SW 1271 (cell line): ENCODE measurements at places on chromosomes 5 and 9.
A peak's percentile ranks its signal among the peaks of the same experiment; 100 is the strongest.

- DNase-seq, result no peak
Measured at GRCh38 chr9:136081113-136081825, 13.8 kb downstream of the NACC2 start.

- no peak for DNase-seq
Measured at GRCh38 chr9:122124528-122124927, 31.4 kb upstream of the TTLL11 start.

DNA sequence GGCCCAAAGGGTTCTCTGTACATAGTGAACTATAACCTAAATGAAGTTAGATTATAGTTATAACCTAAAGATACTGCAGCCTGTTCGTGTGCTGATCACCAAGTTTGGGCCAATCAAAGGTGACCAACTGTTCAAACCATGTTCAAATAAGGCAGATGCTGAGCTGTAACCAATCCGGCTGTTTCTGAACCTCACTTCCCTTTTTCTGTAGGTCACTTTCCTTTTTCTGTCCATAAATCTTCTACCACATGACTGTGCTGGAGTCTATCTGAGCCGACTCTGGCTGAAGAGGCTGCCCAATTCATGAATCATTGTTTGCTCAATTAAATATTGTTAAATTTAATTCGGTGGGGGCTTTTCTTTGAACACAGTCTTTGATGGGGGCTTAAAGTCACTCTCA is 1920.2 kb downstream of the MAT2B start:
- no peak for DNase-seq

DNA sequence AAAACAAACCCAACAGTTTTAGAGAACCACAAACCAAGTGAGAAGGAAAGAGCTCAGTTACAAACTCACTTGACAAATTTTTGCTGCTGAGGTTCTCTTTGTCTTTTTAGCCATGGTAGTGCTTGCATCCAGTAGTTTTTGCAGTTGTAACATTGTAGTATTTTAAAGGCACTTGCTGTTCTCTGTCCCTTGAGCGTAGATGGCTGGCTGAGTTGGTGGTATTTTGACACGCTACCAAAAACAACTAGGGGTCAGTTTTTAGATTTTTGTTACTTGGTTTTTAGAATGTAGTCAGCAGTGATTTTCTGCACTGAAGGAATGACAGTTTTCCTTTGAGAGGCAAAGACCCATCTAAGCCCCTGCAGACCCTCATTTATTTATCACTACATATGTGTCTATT is 58.0 kb downstream of the TLE4 start:
- no peak for DNase-seq

DNA sequence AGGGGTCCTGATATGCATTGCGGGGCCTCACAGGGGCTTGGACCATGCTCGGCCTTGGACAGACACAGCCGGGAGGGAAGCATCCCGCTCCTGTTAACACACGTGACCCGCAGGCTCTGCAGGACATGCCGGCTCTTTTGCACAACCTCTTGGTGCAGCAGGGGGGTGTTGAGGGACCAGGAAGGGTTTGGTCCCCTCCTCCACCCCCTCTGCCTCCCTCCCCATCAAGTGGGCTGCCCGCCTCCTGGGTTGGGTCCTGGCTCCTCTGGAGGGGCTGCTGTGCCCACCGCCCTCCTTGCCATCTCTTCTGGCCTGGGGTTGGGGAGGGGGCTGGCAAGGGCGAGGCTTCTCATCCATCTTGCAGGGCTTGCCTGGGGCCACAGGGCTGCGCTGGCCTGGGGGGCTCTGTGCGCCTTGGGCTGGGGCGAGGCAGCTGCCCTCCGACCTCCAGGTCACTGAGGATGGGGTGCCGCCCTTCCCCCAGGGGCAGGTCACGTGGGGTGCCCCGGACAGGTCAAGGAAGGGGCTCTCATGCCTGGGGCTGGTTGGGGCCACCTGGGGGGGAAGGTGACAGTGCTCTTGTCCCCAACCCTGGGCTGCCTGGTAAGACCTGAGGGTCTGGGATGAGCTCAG is 16.8 kb upstream of the SLC9A3 start:
- no peak for DNase-seq

DNA sequence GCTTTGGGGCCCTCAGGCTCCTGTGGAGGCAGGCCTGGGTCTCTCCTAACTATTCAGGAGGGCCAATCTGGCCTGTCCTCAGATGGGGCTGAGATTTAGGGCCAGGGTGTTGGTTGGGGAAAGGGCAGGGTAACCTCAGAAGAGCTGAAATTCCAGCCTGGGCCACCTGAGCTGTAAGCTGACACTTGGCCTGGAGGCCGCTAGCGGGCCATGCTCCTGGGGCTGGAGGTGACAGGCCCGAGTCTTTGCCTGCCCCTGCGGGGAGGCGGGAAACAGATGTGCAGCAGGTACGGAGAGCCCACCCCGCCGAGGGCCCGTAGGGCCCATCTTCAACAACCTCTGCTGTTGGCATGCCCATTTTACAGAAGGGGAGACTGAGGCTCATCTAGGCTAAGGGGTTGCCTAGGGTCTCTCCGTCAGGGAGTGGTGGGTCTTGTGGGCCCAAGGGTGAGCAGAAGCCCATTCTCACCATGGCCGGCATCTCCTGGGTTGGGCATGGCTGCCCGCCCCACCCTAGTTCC is 69.5 kb downstream of the RXRA start:
- DNase-seq, result no peak

- no peak for DNase-seq
Measured at GRCh38 chr5:88426441-88426840, 157.8 kb upstream of the TMEM161B start.

GRCh38 chr9:123643518-123643917 is 286.4 kb downstream of the DENND1A start:
- no peak for DNase-seq

GRCh38 chr5:134127376-134127861 is 12.9 kb downstream of the TCF7 start:
- no peak for DNase-seq

DNA sequence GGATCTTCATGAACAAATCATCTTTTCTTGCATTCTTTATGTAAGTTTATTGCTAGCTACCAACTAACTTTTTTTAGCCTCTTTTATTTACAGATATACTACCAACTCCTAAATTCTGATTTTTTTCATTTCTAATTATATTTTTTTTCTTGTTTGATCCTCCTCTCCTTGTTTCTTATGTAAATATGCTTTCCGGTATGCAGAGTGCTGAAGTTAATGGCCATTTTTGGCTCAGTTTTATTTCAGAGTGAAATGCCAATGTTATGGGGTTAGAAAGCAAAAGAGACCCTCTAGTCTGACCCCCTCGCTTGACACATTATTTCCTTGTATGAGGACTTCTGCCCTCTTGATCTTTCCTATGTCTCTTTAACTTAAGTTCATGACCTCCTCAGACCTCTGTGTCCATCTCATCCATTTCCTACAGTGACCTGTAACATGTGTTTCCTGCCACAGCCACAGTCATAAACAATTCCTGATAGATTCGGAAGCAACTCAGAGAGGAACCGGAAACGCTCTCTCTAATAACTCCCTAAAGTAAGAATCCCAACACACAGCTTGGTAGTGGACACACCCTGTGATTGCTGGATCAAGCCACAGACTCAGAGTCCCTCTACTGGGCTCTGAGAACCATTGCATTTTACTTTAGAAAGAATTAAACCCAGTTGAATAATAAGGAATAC is 42.9 kb upstream of the AFAP1L1 start:
- peak; percentile 51 for DNase-seq

- no peak for DNase-seq
Measured at GRCh38 chr9:72476100-72476499, 45.3 kb upstream of the TMC1 start.

- no peak for DNase-seq
Measured at GRCh38 chr5:67748165-67748690, 467.3 kb upstream of the PIK3R1 start.

GRCh38 chr5:5217371-5217770 is 77.2 kb downstream of the ADAMTS16 start:
- no peak for DNase-seq

- no peak for DNase-seq
Measured at GRCh38 chr5:157072508-157072907, 13.6 kb upstream of the HAVCR1 start.

DNA sequence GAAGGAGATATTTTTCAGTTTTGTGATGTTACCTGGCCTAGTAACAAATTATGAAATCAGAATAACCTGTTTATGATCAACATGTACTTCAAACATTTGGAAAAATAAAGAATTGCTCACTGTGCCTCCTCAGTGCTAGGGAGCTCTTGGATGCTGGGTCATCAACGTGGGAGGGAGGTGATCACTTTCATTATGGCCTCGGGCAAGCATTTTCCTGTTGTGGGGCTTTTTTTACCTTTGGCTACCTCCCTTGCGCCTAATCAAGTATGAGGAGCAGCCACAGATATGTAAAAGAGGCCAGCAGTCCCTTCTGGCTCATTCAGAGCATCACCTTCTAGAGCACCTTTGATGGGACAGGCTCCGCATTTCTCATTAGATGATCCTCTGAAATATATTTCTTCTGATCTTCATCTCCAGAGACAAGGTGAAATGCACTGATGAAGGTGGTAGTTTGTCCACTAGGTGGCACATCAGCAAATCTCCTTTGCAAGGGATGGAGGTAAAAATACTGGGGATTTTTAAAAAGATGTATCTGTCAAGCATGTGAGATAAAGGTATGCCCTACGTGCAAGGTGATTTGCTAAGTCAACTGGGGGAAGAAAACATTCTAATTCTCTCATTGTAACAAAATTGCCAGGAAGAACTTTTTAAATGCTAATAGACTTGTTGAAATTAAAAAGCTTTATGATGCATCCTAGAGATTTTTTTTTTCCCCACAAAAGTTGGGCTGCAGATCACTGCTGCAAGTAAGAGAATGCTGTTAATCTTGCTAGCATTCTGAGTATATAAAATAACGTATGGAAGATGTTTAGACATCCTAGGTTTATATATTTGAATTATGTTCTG is 218.2 kb downstream of the MAST4 start:
- DNase-seq, result peak; percentile 58

DNA sequence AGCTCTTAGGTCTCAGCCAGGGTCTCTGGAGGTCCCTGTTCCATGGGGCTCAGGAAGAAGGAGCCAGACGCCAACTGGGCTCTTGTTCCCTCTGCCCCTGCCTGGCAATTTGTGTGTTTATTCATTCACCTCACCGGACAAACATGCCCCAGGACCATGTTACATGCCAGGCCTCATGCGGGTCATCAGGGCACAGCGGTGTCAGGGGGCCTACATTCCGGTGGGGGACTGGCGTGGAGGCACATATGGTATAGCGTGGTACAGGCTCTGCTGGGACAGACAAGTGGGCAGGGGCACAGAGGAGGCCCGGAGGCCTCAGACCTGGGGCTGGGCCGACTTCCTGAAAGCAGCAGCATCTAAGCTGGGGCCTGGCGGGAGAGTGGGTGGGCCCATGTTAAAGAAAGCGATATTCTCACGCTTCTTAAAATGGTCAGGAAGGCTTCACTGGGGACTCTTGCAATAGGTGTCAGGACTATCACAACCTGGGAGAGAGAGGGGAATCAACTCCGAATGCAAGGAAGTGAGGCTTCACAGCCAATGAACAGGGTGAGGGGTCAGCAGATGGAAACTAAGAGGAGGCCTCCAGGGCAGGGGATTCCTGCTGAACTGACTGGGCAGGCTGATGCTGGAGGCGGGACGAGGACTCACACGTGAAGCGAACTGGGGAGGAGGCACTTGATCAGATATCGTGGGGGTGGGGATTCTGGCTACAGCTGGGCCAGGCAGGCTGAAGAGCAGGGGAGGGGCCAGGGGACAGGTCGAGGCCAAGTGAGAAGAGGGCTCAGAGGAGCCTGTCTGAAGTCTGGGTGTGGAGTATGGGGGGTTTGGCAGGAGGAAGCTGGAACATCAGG is 41.9 kb downstream of the NCS1 start:
- no peak for DNase-seq

GRCh38 chr9:100083448-100084127 is 15.2 kb downstream of the ERP44 start:
- DNase-seq, result no peak

DNA sequence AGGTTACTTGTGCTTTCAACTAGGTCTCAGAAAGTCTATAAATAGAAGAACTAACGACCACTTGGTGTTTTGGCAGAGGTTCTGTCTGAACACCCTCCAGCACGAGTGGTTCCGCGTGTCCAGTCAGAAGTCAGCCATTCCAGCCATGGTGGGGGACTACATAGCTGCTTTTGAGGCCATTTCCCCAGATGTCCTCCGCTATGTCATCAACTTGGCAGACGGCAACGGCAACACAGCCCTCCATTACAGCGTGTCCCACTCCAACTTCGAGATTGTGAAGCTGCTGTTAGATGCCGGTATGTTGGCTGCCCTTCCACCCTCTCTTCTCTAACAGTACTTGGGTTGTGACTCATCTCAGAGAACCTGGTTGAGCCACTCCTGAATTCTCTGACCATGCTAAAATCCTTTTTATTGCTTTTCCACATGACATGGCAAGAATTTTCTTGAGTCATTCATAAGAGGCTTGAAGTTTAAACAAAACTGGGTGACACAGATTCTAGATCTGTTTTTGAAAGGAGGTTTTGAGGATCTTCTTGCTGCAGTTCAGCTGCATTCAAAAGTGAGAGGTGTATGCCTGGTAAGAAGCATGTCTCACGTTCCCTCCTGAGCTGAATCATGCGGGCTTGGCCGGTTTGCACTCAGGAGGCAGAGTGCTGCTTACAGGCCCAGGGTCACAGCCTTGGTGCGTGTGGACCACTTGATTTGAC is 103.1 kb upstream of the DMRT1 start:
- no peak for DNase-seq

GRCh38 chr5:59256331-59256730 is 637.2 kb downstream of the PDE4D start:
- no peak for DNase-seq

- no peak for DNase-seq
Measured at GRCh38 chr9:106324591-106325280, 538.2 kb upstream of the ZNF462 start.

DNA sequence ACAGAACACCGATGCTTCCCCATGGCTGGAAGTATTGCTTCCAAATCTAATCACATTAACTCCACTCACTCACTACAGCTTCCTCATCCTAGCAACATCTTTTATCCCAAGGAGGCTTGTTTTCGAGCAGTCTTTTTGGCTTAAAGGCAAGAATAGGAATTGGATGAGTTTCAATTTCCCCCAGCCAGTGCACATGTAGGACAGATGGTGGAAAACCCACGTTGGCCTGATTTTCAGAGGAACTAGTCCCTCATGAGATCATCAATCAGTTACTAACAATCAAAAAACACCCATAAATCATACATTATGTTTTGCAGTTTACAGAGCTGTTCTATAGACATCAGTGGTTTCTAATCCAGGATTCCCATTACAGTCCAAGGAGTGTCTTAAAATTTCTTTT is 48.5 kb upstream of the AGXT2 start:
- no peak for DNase-seq

DNA sequence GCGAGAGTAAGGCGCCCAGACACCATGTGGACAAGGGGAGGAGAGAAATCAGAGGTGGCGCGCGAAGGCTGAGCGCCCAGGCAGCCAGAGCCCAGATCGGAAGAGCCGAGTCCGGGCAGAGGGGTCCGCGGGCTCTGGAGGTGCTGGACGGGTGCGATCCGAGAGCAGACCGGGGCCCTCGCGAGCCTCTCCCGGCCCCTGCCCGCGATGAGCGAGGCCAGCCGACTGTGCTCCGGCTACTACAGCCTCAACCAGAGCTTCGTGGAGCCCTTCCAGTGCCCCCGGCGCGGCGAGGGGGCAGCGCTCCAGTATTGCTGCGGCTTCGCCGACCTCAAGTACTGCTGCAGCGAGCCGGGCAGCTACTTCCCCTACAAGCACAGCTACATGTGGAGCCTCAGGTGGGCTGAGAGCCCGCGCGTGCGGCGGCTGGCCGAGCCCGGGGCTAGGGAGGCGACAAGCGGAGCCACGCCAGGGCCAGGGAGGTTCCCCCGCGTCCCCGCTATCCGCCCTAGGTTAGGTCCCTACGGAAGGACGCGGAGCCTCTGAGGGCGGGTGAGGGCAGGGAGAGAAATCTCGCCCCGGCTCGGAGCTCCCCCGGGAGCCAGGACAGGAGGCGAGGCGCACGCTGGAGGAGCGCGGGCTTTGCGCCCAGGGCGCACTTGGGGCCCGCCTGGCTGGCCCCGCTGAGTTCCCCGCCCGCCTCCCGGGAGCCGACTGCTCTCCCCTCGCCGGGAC is at the start of gene SHISAL2B:
TSS of gene SHISAL2B (plus strand) at position 87 of the 735 bp plus-strand sequence. CDS start at position 208, 121 bp downstream.
- no peak for DNase-seq
